ENCODE measurements at places on chromosomes 11 and 22. TPM values are rescaled to one million over a fixed set of nuclear protein-coding genes. Genes with fewer than 3 reads are reported as not detected.

FZD4 gene
- 31.3 TPM for total RNA-seq

MCHR1 gene
- 1.2 TPM for total RNA-seq

SLC3A2 gene
- 39.7 TPM for total RNA-seq

CASP1 gene
- 11.9 TPM for total RNA-seq

RIMBP3C gene
- total RNA-seq, result not detected

RBFOX2 gene
- 84.4 TPM for total RNA-seq
